Activated CD4-positive, alpha-beta T cell treated with anti-CD3 and anti-CD28 coated beads, Interleukin-10, Interleukin-2, amounts not matched to agents 100 ng/mL and 50 ng/mL, durations not matched to agents 16 hours and 8 hours (primary cell): ENCODE measurements at places on chromosomes 7 and 10.

DNA sequence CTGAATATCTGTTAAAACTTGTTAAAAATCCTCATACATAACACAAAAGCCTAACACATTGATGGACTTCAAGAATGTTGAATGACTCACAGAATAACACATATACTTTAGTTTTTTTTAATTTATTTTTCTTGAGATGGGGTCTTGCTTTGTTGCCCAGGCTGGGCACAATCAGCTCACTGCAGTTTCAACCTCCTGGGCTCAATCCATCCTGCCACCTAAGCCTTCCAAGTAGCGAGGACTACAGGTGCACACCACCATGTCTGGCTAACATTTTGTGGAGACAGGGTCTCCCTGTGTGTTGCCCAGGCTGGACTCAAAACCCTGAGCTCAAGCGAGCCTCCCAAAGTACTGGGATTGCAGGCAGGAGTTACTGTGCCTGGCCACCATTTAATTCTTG lies 28.1 kb downstream of the SUV39H2 start:
- no peak for DNase-seq

- DNase-seq = no peak
Measured at GRCh38 chr7:95736635-95737034, 35.7 kb upstream of the DYNC1I1 start.

GRCh38 chr10:29807163-29807806 lies 172.5 kb upstream of the SVIL start:
- DNase-seq = no peak

- no peak for DNase-seq
Measured at GRCh38 chr7:47817917-47818316, 130.3 kb downstream of the PKD1L1 start.

GRCh38 chr7:112132051-112132694 lies 74.0 kb downstream of the DOCK4 start:
- DNase-seq = no peak

- no peak for DNase-seq
Measured at GRCh38 chr10:60376221-60377041, 13.2 kb downstream of the ANK3 start.

DNA sequence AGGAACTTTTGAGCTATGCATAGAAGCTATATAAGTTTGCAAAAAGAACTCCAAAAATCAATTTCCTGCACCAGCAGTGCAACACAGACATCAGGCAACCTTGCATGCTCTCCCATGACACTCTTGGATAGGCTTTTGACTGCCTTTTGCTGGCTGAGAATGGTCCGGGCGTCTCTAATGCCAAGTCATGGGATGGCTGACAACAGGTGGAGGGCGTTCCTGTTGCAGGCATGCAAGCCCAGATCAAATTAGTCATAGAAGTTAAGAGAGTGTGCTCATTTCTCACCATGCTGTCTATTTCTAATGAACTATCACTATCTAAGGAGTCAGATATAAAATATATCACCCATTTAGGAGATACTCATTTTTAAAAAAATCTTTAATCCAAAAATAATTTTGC lies 8.4 kb downstream of the PLCE1 start:
- DNase-seq = no peak

GRCh38 chr10:33137356-33138005 lies 179.5 kb upstream of the ITGB1 start:
- no peak for DNase-seq

GRCh38 chr7:42144604-42145003 lies 92.4 kb downstream of the GLI3 start:
- DNase-seq = no peak

DNA sequence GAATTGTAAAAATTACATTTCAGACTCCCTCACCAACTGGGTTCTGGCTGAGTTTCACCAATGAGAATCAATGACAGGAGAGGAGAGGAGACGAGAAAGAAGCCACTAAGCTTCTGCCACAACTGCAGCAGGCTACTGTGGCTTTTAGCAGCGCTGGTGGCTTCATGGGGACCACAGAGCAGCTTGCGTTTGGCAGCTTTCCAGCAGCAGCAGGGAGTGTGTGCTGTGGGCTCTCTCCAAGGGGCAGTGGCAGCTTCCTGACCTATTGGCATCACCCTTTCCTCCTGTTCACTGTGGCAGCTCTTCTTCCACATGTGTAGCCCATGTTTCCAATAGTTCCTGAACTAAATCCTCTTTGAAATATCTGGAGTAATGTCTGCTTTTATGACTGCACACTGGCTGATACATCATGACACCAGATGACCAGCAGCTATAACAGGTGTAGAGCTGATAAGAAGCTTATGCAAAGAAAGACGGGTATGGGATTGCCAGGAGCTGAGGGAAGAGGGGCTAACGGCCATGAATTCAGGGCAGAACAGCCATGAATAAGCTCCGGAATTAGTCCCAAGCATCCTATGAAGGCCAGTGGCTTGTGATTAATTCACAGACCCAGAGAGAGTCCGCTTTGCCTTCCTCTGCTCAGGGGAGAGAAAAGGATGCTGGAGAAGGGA lies 46.8 kb downstream of the KCNH2 start:
- DNase-seq = no peak

DNA sequence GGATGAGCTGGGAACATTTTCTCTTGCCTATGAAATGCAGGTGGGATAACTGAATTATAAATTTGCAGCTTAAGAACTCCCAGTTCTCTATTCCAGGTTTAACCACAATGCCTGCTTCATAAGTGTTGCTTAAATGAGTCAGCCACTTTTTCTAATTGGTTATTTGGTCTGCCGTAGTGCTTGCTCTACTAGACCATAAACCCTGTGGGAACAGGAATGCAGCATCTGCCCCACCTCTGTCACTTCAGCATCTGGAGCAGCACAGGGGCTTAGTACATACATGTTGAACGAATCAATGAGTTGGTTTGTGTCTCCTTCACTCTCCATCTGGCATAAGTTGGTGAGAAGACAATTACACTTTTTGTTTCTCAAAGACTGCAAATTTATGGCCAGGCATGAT lies 95.2 kb upstream of the PTER start:
- DNase-seq = no peak

DNA sequence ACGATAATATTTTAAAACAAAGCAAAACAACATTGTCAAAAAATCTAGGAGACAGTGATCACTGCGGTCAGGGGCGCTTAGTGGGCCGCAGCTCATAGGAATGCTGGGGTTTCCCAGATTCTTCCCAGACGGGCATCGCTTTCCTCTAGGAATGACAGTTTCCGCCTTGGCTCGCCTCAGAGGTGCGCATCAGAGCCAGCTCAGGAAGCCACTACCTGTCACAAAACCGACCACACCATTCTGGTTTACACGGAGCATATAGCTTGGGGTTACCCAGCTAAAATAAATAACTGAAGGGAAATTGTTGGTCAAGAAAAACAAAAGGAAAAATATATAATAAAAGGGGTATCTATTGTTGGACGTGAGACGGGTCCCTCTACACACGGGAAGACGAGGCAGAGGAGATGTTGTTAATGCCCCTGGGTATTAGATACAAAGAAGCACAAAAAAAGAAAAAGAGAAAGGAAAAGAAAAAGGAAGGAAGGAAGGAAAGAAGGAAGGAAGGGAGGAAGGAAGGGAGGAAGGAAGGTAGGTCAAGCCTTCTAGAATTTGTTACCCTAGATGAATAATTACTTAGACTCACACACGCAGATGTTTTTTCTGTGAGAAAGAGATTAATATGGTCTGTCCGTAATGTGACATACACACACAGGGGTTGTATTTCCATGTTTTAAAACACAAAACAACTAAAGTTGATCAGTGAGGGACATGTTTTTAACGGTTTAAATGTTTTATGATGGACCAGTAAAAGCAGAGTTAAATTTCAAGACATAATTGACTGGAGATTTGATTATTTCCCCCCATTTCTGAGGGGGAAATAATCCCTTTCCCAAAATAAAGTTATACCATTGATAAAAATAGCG lies 292.4 kb upstream of the NFE2L3 start:
- DNase-seq = no peak
